Activated CD4-positive, alpha-beta memory T cell treated with anti-CD3 and anti-CD28 coated beads for 36 hours (primary cell): ENCODE measurements at places on chromosomes 12 and 14. TPM values are rescaled to one million over a fixed set of nuclear protein-coding genes. Genes with fewer than 3 reads are reported as not detected.

SERPINA10 gene
- not detected for total RNA-seq

SVOP gene
- not detected for total RNA-seq

SPIC gene
- not detected for total RNA-seq

MGST1 gene
- not detected for total RNA-seq

INHBE gene
- total RNA-seq, result 0.69 TPM

CABP1 gene
- 0.24 TPM for total RNA-seq

VRTN gene
- total RNA-seq, result not detected

GRCh38 chr12:25263594-25263993 is 12.9 kb upstream of the KRAS start:
- DNase-seq, result no peak

DNA sequence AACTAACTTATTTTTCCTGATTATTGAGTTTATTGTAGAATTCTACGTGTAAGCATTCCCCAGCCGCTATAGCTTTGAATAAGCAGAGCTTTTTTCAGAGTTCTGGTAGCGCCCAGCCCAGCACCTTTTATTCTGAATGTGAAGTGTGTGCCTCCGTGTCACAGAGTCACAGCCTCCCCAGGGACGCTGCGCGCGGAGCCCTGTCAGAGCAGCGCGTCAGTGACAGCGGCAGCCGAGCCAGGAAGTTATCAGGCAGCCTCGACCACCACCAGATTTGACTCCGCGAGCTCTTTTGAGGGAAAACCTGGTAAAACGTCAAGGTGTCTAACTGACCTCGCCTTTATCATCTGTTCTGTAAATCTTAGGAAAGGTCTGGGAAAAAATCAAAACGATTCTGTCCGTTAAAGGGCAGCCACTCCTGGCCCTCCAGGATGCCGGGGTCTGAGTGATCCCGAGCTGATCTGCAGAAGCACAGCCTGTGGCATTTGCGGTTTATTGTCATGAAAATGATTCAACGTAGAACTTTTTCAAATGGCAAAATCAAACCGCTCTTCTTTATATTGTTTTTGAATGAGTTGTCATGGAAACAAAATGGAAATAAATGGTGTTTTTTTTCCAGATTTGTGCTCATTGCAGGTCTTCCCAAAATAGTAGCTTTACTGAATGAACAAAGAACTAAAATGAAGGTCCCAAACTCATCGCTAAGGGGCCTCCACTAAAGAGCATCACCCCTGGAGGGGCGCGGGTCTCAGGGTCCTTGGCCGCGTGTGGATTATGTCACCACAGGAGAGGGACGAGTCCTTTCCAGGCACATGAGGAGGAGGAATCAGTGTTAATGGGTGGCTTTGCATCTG is 43.1 kb upstream of the MMP17 start:
- DNase-seq, result no peak

- peak; percentile 20 for DNase-seq
Measured at GRCh38 chr12:94175763-94176668, 27.6 kb downstream of the PLXNC1 start.

- DNase-seq, result no peak
Measured at GRCh38 chr14:91419451-91419850, 1.8 kb upstream of the CCDC88C start.

DNA sequence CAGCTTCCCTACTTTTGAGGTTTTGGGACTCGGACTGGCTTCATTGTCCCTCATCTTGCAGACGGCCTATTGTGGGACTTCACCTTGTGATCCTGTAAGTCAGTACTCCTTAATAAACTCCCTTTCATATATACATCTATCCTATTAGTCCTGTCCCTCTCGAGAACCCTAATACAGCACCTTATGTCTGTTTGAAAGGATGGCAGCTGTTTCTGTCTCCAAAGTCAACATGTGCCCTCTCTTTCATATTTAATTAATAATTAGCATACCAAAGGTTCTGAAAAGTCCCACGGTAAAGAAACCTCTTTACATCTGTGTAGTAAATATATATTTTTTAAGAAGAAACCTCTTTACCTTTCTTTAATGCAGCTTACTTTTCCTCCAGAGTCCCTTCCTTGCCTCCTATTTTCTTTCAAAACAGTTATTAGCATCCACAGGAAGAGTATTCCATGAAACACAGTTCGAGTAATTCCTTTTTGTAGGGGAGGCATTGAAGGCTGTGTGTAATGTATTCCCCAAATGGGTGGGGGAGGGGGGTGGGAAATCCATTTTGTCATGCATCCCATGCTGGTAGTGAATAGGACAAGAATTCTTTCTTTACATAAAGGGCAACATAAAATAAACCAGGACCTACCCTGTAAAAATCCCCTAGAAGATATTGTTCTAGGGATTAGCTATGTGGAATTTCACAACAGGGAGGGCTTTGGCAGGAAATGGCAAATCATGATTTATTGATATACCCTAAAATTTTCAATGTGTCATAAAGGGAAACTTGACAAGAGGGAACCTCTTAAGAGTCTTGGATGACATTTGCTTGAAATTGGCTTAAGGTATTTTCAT is 241.5 kb downstream of the SUDS3 start:
- no peak for DNase-seq

- DNase-seq, result no peak
Measured at GRCh38 chr12:67773896-67774295, 125.4 kb downstream of the DYRK2 start.

GRCh38 chr12:113359133-113359938 is 949 bp downstream of the PLBD2 start:
- DNase-seq, result peak; percentile 13

DNA sequence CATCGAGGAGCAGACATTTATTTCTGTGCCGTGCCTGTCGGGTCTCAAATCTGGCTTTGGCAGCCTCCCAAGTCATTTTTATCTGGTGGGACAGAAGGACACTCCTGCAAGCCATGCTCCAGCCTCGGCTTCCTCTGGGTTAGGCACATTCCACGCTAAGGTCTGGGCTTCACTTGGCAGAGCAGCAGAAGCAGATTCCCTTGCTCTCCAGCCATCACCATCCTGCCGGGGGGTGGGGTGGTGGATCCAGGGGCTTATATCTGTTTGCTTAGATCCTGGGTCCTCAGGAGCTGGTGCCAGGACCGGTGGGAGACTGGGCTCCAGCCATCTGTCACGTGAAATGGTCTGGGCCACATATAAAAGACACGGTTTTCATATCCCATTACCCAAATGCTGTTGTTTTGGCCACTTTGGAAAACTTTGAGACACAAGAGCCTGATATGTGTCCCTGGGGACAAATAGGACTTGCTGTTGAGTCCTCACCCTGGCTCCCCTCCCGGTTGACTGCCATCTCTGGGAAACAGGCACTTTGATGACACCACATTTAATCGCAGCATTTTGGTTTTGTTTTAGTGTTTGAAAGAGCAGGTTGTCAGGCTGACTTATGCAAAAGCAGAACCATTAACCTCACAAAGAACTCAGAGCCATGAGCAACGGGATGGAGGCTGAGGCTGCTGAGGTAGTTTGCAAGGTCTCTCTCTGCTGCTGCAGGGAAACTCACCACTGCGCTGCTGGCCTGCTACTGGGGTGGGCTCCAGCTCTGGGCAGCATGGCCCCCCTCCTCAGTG is 69.6 kb upstream of the PRMT8 start:
- no peak for DNase-seq

GRCh38 chr12:34606749-34607519 is 584.6 kb downstream of the ALG10 start:
- no peak for DNase-seq

- DNase-seq, result no peak
Measured at GRCh38 chr12:32583534-32583933, 95.6 kb upstream of the DNM1L start.
